ENCODE measurements at places on chromosomes 3 and 15. TPM values are rescaled to one million over a fixed set of nuclear protein-coding genes. Genes with fewer than 3 reads are reported as not detected.

GRCh38 chr15:80662129-80662528, 33.0 kb upstream of the ABHD17C start:
- H3K4me3 ChIP-seq = no peak overlapping the region
- no peak for DNase-seq
- no peaks in the 10 kb centered on the region for H3K4me1 ChIP-seq
- H3K27me3 ChIP-seq = no peaks in the 10 kb centered on the region
- no peak overlapping the region for H3K27ac ChIP-seq

GRCh38 chr3:32334675-32335074, 57.0 kb upstream of the CMTM7 start:
- no peaks in the 10 kb centered on the region for H3K36me3 ChIP-seq
- no peaks in the 10 kb centered on the region for H3K4me1 ChIP-seq
- H3K27ac ChIP-seq = no peak overlapping the region
- no peak overlapping the region for H3K4me3 ChIP-seq

DNA sequence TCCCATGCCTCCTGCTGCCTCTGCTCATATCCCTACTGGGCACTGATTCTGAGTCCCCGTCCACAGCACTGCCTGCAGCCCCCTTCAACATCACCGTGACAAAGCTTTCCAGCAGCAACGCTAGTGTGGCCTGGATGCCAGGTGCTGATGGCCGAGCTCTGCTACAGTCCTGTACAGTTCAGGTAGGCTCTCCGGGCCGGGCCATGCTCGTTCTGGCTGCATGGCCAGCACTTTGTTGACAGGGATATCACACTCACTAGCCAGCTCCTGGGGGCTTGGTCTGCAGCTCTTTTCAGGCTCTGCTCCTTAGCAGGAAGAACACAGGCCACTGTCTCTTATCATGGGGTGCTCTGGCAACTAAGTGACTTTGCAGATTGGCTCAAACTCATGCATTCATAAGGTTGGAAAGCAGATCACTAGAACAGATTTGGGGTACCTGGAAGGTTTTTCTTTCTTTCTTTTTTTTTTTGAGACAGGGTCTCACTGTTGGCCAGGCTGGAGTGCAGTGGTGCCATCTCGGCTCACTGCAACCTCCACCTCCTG, 6.0 kb downstream of the TYRO3 start:
- H3K27me3 ChIP-seq = peaks cover 6% of the 10 kb centered on the region
- peak overlapping the region; percentile 63 for H3K27ac ChIP-seq
- H3K4me3 ChIP-seq = no peak overlapping the region
- H3K36me3 ChIP-seq = no peaks in the 10 kb centered on the region

DNA sequence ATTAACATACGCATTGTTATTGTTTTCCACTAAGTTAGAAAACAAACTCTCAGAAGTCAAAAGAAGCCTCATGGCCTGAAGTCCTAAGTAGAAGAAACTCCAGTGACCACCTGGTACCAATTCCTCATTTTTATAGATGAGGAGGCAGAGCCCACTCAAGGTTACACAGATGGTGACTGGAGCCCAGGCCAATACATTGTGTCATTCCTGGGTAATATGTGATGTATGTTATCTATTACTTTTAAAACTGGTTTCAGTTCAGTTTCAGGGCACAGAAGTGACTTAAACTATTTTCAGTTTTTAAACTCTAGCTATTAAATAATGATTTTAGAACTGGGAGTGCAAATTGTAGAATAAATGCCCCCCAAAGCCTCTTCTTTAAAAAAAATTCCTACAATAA, 66.7 kb upstream of the STXBP5L start:
- no peak overlapping the region for H3K4me3 ChIP-seq
- no peaks in the 10 kb centered on the region for H3K27me3 ChIP-seq
- H3K4me1 ChIP-seq = no peaks in the 10 kb centered on the region
- DNase-seq = no peak

DNA sequence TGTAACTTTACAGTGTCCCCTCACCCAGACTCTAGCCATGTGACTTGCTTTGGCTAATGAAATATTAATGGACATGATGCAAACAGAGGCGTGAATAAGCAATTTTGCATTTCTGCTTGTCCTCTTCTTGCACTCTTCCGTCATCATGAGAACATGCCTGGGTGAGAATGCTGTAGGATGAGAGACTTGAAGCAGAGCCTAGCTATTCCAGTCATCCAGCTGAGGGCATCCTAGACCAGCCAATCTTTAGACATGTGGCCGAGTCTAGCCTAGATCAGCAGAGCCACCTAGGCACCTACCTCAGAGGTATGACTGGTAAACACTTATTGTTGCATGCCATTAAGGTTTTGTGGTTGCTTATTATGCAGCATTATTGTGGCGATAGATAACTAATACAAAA, 450.5 kb upstream of the AZI2 start:
- no peaks in the 10 kb centered on the region for H3K27me3 ChIP-seq
- no peak for DNase-seq
- no peaks in the 10 kb centered on the region for H3K4me1 ChIP-seq
- no peaks in the 10 kb centered on the region for H3K36me3 ChIP-seq

DNA sequence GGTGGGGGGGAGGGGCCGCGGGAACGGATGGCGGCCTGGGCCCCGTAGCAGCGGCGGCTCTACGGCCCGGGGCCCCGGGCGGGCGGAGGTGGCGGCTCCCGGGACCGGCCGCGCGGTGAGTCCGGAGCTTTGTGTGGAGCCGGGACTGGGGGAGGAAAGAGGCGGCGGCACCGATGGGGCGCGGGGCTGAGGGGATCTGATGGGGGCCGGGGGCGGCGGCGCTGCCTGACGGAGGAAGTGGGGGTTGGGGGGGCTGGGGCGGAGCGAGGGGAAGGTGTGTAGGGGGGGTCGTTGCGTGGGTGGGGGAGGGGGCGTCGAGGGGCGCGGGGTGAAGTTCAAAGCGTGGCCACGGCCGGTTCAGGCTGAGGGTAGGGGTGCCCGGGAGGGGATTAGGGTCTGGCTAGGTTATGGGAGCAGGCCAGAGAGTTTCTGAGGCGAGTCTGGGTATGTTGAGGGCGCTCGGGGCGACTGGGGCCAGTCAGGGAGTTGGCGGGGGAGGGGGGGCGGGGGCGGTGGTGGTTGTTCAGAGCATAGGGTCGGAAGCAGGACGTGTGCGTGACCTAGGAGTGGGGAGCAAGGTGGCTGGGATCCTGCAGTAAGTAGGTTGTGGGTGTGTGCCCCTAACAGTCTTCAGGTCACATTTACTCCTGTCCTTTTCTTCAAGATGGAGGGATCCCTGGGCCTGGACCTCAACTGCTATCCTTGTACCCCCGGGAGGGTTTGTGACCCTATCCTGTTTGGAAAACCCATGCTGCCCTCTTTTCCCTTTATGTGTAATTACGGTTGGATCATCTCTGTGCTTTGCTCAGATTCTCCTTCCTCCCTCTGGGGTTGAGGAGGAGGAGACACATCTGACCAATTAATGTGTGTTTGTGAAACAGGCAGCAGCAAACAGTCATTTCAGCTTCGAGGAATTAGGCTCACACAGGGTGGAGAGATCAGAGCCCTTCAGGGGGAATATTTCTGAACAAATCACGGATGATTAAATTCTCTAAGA, 644 bp downstream of the ZNF609 start:
- H3K4me3 ChIP-seq = peak overlapping the region; percentile 52
- no peak for DNase-seq
- peaks cover 73% of the 10 kb centered on the region for H3K4me1 ChIP-seq
- peak overlapping the region; percentile 92 for H3K27ac ChIP-seq
- H3K36me3 ChIP-seq = no peaks in the 10 kb centered on the region
- no peaks in the 10 kb centered on the region for H3K27me3 ChIP-seq

GRCh38 chr15:96629511-96629910, 299.0 kb downstream of the NR2F2 start:
- H3K4me1 ChIP-seq = no peaks in the 10 kb centered on the region
- DNase-seq = peak; percentile 51
- no peak overlapping the region for H3K27ac ChIP-seq
- H3K36me3 ChIP-seq = no peaks in the 10 kb centered on the region
- no peak overlapping the region for H3K4me3 ChIP-seq

- H3K27me3 ChIP-seq = no peaks in the 10 kb centered on the region
- H3K36me3 ChIP-seq = peaks cover 36% of the 10 kb centered on the region
- H3K27ac ChIP-seq = no peak overlapping the region
- peaks cover 97% of the 10 kb centered on the region for H3K4me1 ChIP-seq
Measured at GRCh38 chr3:10263646-10264363, 15.5 kb downstream of the TATDN2 start.

- peaks cover 48% of the 10 kb centered on the region for H3K4me1 ChIP-seq
- no peak overlapping the region for H3K4me3 ChIP-seq
- no peaks in the 10 kb centered on the region for H3K36me3 ChIP-seq
- H3K27ac ChIP-seq = no peak overlapping the region
- peak; percentile 65 for DNase-seq
Measured at GRCh38 chr3:52435246-52436101, 9.4 kb downstream of the SEMA3G start.

DNA sequence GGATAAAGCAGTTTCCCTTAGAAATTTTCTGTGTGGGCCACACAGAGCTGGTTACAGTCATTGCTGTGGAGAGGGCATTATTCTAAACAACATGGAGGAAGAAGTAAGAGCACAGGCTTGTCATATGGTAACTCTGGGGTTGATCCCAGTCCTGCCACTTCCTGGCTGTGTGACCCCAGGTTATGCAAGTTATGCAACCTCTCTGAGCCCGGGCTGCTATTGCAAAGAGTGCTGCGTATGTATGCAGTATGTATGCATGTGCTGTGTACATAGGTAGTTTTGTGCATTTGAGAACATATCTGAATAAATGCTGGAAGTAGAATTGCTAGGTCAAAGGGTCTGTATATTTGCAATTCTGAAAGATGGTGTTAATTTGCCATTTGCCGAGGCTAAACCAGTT, 9.2 kb downstream of the SPSB4 start:
- no peak overlapping the region for H3K4me3 ChIP-seq
- no peak for DNase-seq
- H3K27me3 ChIP-seq = no peaks in the 10 kb centered on the region
- H3K4me1 ChIP-seq = no peaks in the 10 kb centered on the region
- peak overlapping the region; percentile 45 for H3K27ac ChIP-seq
- no peaks in the 10 kb centered on the region for H3K36me3 ChIP-seq

GRCh38 chr3:160009525-160009924, 20.9 kb downstream of the IL12A start:
- no peak overlapping the region for H3K27ac ChIP-seq
- no peaks in the 10 kb centered on the region for H3K27me3 ChIP-seq
- H3K4me1 ChIP-seq = peaks cover 15% of the 10 kb centered on the region
- no peak overlapping the region for H3K4me3 ChIP-seq
- DNase-seq = no peak

DNA sequence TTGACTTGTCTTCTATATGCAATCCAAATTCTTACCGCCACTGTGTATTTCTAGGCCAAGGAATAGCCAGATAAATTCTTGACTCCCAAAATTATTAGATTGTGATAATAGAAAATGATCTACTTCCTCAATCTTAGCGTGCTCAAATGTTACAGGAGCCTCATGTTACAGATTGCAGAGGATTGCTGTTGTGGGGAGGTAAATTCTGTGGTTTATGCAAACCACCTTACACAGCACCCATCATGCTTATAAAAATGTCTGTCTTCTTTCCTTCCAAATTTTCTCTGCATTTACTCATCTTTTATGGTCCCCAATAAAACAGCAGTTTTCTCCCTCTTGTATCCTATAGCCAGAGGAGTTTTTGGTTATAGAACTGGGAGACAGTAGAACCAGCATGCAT, 420.2 kb upstream of the ROBO1 start:
- H3K27me3 ChIP-seq = no peaks in the 10 kb centered on the region
- no peak overlapping the region for H3K4me3 ChIP-seq
- H3K4me1 ChIP-seq = no peaks in the 10 kb centered on the region
- no peaks in the 10 kb centered on the region for H3K36me3 ChIP-seq

DNA sequence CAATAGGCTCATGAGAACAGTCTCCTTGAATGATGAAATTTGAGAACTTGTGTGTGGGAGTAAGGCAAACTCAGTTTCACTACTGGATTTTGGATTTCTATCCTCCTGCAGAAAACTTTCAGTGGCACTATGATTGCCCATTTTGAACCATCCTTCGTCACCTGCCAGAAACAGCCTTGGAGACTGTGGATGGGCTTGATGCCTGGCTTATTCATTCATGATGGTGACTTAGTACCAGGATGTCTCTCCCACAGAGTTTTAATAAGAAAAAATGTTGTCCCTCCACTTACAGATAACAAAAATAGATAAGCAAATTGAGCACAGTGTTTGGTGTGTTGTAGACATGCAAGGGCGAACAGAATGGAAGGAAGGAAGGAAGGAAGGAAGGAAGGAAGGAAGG, 53.5 kb upstream of the CPNE4 start:
- H3K36me3 ChIP-seq = no peaks in the 10 kb centered on the region
- DNase-seq = no peak
- H3K27ac ChIP-seq = no peak overlapping the region
- H3K27me3 ChIP-seq = no peaks in the 10 kb centered on the region
- H3K4me3 ChIP-seq = no peak overlapping the region

- H3K4me1 ChIP-seq = no peaks in the 10 kb centered on the region
- H3K27ac ChIP-seq = no peak overlapping the region
- no peaks in the 10 kb centered on the region for H3K36me3 ChIP-seq
- DNase-seq = no peak
- H3K27me3 ChIP-seq = no peaks in the 10 kb centered on the region
Measured at GRCh38 chr3:83438188-83438587, 1520.6 kb upstream of the CADM2 start.

DNA sequence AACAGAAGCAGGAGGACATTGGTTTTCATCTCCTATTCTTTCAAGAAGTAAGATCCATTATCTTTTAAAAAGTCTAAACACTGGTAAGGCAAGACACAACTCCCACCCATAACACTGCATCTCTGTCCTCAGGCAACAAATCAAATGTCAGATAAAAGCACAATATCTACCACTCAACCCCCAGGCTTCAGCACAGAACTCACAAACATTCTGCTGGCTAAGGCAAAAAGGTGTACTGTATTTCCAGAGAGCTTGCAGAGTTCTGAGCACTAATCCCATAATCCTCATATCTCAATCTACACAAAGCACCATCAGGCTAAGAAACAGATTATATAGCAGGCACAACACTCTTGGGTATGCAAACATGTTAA, 20.9 kb downstream of the RAF1 start:
- no peaks in the 10 kb centered on the region for H3K36me3 ChIP-seq
- H3K27ac ChIP-seq = peak overlapping the region; percentile 31
- no peak overlapping the region for H3K4me3 ChIP-seq

The MYL3 gene
- total RNA-seq = 3.1 TPM

The RLBP1 gene
- not detected for total RNA-seq

The PIERCE2 gene
- 1.4 TPM for total RNA-seq

The FRMD4B gene
- 139 TPM for total RNA-seq

The CTXN2 gene
- not detected for total RNA-seq

The GPR62 gene
- not detected for total RNA-seq

The HCN4 gene
- not detected for total RNA-seq

The TIGIT gene
- 7.6 TPM for total RNA-seq
